ENCODE measurements at places on chromosomes 6 and 20.

DNA sequence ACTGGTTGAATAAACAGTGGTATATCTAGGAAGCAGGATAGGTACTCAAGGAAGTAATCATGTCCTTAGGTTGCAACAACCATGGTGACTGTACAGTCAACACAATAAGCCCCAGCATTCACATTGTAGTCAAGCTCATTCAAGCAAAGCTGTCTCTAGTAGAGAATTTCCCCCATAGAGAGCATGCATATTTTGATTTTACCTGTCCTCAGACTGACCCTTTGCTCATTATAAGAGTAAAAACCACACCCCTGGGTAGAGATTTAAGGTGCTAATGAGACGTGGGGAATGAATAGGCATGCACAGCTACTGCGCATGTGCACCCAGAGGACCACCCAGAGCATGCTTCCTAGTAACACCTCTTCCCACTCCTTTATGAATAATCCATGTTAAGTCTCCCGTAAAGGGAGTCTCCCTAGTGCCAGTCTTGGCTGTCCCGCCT, 6.1 kb upstream of the RNF8 start:
- no peak for DNase-seq

DNA sequence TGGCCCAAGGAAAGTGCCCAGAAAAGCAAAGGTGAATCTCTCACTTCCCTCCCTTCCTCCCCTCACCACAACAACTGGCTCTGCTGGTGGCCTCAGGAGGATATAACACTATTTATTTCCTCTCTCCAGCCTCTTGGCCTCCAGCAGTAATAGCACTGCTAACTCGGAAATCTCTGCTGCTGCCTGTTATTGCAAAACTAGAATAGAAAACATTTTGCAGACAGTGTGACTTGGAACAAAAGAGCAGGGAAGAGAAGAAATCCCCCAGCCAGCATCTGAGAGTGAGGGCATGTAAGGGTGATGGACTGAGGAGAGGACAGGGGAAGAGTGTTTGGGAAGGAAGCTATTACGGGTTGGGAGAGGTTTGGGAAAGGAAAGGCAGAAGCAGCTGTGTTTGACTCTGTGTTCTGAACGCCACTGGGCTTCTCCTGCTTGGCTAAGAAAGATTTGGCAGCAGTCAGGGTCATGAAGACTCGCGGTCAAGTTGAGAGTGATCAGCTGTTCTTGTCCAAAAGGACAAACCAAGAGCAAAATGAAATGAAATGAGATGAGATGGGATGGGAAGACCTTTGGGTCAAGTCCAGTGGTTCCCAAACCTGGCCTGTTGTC, 81.0 kb upstream of the SNX9 start:
- DNase-seq: no peak

DNA sequence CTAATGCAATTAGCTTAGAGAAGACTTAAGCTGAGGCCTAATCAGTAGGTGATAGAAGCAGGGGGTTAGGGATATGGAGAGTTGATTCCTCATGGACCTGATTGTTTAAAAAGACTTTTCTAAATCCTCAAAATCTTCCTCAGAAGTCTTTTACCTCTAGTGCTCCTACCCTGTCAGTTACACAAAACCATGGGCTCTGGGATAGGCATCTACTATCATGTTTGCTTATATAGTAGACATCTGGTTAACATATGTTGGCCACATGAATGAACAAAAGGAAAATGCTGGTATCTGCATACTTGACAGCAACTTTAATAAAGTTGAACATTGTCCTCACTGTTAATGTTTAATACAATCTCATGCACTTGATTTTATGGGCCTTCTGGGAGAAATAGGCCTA, 61.5 kb upstream of the FKBP1C start:
- no peak for DNase-seq

GRCh38 chr6:33848484-33848883, 44.7 kb upstream of the MLN start:
- no peak for DNase-seq

DNA sequence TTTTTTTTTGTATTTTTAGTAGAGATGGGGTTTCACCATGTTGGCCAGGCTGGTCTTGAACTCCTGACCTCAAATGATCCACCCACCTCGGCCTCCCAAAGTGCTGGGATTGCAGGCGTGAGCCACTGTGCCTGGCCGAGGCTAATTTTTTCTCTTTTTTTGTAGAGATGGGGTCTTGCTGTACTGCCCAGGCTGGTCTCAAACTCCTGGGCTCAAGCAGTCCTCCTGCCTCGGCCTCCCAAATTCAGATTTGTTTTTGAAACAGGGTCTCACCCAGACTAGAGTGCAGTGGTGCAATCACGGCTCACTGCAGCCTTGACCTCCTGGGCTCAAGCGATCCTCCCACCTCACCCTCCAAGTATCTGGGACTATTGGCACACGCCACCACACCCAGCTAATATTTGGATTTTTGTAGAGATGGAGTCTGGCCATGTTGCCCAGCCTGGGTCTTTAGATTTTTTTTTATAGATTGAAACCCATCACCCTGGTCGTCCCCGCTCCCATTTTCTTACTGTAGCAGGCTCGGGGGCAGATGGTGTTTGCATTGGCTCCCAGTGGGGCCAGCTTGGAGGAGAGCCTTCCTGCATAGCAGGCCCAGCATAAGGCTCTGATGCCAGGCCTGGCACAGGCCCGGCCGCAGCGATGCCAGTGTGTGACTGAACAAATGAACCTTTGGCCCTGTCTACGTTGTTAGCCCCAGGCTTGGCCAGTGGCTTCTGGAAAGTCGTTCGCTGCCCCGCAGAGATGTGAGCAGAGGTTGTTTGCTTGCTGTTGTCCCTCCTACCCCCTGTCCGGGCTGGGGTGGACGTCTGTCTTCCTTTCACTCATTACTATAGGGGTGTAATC, 4.3 kb upstream of the MTG2 start:
- no peak for DNase-seq

GRCh38 chr20:54382419-54382818, 93.0 kb upstream of the DOK5 start:
- DNase-seq: no peak

- no peak for DNase-seq
Observed at GRCh38 chr6:167401525-167402194, 76.8 kb downstream of the TTLL2 start.

GRCh38 chr6:166471797-166472260, 89.1 kb upstream of the MPC1 start:
- no peak for DNase-seq

DNA sequence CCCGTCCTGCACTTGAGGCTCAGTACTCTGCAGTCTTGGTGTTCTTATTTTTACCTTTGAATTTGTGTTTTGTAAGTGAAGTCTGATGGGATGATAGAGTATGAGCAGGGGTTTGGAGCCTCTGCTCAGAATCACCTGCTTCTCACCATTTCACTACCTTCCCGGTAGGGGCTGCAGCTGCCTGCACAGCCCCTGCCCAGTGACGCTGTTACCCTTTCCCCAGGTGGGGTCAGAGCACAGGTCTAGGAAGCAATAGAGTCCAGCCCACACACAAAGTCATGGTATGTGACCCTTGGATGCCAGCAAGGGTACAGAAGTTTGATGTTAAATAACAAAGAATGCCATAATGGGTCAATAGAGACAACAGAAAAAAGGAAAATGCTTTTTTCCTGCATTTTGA, 101.8 kb upstream of the TCF21 start:
- no peak for DNase-seq

- peak; percentile 67 for DNase-seq
Observed at GRCh38 chr20:23349338-23350195, 1.0 kb upstream of the NXT1 start.

GRCh38 chr6:150412221-150412620, 43.4 kb downstream of the IYD start:
- no peak for DNase-seq

GRCh38 chr6:17446713-17447112, 53.3 kb downstream of the CAP2 start:
- DNase-seq: no peak

- no peak for DNase-seq
Observed at GRCh38 chr6:158605266-158605878, 39.2 kb downstream of the DYNLT1 start.

- DNase-seq: no peak
Observed at GRCh38 chr20:61303675-61304074, 51.6 kb downstream of the CDH4 start.

DNA sequence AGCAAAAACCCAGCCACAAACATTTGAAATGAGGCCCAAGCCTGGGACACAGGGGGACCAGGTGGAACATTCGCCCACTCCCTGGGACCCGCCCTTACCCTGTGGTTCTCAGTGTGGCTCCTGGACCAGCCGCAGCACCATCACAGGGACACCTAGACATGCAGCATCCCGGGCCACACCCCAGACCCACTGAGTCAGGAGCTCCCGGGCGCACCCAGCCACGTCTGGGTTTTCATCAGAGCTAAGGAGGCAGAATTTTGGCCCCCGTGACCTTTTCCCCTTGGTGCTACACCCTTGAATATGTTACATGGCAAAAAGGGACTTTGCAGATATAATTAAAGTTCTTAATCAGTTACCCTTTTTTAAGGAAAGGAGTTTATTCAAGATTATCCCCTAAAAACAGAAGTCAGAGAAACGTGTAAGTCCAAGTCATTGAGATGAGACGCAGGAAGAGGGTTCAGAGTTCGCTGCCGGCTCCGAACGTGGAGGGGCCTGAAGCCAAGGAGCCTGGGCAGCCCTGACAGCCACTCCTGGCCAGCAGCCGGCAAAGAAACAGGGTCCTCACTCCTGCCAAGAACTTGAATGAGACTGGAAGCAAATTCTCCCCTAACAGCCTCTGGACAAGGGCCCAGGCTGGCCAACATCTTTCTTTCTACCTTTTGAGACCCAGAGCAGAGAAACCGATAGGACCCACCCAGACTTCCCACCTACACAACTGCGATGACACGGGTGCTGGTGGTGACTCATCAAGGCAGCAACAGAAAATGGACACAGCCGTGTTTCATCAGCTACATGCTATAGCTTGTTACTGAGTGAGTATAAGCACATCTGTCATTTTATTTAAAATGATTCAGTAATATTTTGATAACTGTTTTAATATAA, 25.3 kb downstream of the BFSP1 start:
- DNase-seq: no peak

DNA sequence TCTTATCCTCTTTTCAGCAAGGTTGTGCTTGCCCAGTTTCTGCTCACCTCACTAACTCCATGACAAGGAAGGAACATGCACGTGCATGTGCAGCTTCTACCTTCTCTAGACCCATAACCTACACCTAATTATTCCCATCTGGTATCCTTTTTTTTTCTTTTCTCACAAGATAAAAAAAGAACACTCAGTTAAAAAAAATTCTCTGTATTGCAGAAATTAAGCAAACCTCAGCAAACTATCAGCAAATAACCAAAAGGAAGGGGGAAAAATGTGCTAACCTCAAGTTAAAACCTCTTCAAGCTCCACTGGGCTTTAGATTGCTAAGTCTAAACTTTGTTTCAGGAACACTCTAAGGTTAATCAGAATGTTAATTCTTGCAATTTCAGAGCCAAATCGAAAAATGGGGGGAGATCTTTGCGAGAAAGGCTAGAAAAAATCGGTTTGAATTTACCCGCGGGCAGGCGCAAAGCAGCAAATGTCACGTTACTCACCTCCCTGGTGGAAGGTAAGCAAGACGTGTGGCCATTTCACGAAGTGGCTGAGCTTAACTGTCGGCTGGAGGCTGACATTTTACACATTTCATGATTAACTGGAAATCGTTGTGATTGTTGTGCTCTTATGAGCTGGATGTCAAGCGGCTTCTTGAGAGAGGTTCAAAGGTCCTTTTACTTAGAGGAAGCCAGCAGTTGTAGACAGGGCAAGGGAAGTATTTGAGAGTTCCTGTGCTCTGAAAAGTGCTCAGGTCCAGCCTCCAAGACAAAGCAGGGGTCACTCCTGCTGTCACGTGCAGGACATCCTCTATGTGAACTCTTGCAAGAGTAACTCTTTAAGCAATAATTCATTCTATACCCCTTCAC, 19.1 kb downstream of the TFAP2B start:
- no peak for DNase-seq

- no peak for DNase-seq
Observed at GRCh38 chr20:35699957-35700624, 886 bp downstream of the ROMO1 start.

- no peak for DNase-seq
Observed at GRCh38 chr6:147448775-147449174, 59.7 kb upstream of the SAMD5 start.

DNA sequence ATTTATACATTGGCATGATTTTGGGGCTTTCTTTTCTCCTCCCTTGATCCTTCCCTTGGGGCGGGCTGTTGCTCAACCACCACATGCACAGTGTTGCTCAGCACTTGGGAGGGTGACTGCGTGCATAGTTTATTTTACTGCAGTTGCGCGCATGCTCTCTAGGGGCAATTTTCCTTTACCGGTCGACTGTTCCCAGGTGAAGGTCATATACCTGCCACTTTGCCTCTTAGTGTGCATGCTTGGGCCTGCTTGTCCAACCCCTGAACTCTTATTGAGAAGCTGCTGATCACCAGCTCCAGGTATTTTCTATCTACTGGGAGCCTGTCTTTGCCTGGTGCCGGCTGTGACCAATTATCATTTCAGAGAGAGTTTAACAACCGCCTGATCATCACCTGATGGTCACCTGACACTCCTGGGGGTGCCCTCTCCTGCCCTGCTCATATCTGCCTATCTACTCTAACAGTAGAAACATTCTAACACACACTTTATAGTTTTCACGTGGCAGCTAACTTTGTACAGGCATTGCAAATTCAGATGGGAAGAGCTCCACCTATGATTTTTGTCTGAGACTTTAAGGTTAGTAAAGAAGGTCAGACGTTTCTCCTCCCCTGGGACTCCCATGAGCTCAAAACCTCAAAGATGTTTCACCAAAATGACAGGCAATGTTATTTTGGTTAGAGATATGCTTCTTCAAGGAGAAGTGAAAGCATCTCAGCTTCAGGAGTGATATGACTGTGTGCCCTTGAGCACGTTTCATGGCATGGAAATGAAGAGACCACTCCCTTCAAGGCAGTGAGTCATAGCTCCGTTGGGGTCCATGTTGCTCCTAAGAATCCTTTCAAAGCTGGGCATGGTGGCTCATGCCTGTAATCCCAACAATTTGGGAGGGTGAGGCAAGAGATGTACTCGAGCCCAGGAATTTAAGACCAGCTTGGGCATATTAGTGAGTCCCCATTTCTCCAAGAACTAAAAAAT, 227.5 kb upstream of the MYLIP start:
- no peak for DNase-seq

GRCh38 chr6:37612475-37612874, 85.2 kb downstream of the MDGA1 start:
- no peak for DNase-seq

GRCh38 chr6:133551847-133552341, 310.7 kb downstream of the EYA4 start:
- DNase-seq: no peak

DNA sequence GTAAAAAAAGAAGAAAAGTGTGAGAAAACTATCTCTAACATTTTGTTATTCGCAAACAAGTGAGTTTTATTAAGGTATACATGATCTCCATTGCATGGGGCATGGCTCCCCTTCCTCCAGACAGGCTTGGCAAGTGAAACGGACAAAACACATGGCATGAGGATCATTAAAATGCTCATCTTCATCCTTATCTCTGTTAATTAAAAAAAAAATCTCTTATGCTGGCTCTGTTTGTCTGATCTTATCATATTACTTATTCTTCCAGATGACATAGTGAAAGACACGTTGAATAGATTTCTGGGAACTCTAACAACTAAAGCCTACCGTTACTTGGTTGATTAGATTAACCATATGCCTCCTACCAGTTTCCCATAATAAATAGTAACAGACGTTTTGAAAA, 89.4 kb downstream of the CLVS2 start:
- no peak for DNase-seq

GRCh38 chr6:40500227-40500626, 86.9 kb downstream of the LRFN2 start:
- DNase-seq: no peak
